Stimulated activated CD4-positive, alpha-beta T cell treated with anti-CD3 and anti-CD28 coated beads, Interleukin-15, amount 100 ng/mL, for 24 hours (primary cell): ENCODE measurements at places on chromosomes 5 and 9.

- DNase-seq: no peak
These were observed 424.1 kb downstream of the MED10 start for GRCh38 chr5:5954275-5954598.

GRCh38 chr5:96736937-96737336, 70.8 kb downstream of the ERAP1 start:
- DNase-seq: no peak

- no peak for DNase-seq
These were observed 160.6 kb downstream of the MARCHF11 start for GRCh38 chr5:16018970-16019369.

GRCh38 chr5:135561266-135561665, 17.5 kb downstream of the CXCL14 start:
- no peak for DNase-seq

GRCh38 chr9:71812385-71812784, 44.1 kb upstream of the CEMIP2 start:
- DNase-seq: no peak

GRCh38 chr5:4977416-4978110, 162.6 kb upstream of the ADAMTS16 start:
- DNase-seq: no peak

DNA sequence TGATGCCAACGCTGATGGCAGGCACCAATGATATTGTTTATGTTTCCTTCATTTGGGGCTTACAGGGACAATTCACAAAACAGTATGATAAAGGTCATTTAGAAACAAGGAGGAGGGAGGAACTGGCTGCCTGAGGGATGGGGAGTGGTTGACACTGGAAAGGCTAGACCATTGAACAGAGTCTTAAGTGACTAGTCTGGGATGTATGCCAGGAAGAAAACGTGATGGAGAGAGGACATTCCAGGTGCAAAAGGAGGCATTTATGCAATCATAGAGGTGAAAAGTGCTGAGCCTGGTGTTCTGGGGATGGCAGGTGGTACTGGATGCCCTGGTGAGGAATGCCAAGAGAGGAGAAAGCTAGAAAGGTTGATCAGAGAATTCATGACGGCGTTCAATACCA, 153.4 kb downstream of the ZNF462 start:
- DNase-seq: no peak

GRCh38 chr9:80070071-80070742, 498.4 kb downstream of the TLE4 start:
- no peak for DNase-seq
